Activated naive CD4-positive, alpha-beta T cell treated with Interleukin-2 at 50 U/mL for 16 hours (primary cell): ENCODE measurements at places on chromosomes 12 and 14.

- no peak for DNase-seq
Observed at GRCh38 chr14:60654334-60654821, 5.1 kb upstream of the SIX1 start.

- DNase-seq = no peak
Observed at GRCh38 chr14:23492618-23493272, 23.2 kb downstream of the NGDN start.

GRCh38 chr12:65891219-65891618 lies 66.9 kb downstream of the HMGA2 start:
- no peak for DNase-seq

GRCh38 chr12:5396541-5396940 lies 35.4 kb upstream of the NTF3 start:
- no peak for DNase-seq

- DNase-seq = no peak
Observed at GRCh38 chr12:50232771-50233209, 50.5 kb downstream of the LIMA1 start.
